ENCODE measurements at places on chromosomes 1 and 21. TPM values are rescaled to one million over a fixed set of nuclear protein-coding genes. Genes with fewer than 3 reads are reported as not detected.
A peak's percentile ranks its signal among the peaks of the same experiment; 100 is the strongest.

Gene ZNF697
- 4.8 TPM for total RNA-seq

Gene ADAM30
- not detected for total RNA-seq

Gene NUAK2
- 3.7 TPM for total RNA-seq

Gene CAPN9
- not detected for total RNA-seq

Gene TMEM82
- not detected for total RNA-seq

DNA sequence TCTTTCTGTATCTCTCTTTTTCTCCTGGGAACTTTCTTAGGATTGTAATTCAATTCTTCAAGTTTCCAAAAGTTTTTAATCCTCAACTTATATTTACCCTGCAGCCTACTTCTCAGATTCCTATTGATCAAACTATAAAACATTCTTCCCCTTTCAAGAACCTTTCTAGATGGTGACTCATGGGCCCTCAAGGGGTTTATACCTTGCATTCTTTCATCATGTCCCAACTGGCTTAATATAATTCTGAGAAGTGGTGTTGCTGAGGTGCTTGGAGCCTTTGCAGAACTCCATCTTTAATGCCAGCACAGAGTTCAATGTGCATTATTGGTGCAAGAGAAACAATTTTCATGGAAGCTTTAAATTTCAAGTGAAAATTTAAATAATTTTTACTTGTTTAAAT is 273.4 kb downstream of the VAV3 start:
- peak; percentile 38 for DNase-seq

DNA sequence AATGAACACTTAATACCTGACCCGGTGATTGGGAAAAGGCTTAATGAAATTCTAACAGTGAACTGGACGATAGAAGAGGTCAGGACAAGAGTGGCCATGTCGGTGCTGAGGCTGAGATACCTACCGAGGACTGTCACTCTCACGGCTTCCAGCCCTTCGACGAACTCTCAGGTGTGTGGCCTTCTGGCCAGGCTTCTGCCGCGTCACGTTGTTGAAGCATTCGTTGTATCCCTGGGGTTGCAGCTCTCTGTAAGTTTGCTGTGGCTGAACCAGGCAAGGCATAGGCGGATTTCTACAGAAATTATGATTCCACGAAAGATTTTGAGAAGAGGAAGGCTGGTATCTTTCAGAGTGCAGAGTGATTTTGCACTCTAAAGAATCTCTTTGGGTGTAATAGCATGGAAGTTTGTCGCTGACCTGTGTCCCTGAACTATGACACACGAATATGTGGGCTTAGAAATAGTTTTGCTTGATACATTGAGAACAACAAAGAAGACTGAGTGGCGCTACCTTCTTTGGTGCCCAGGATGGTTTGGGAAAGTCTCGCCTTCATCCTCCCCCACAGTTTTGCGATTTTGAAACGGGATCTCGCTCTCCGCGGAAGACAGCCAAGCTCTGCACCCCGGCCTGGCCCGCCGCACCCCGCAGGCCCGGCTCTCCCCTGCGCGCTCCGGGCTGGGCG is 403 bp upstream of the EPHX4 start:
- DNase-seq = no peak

DNA sequence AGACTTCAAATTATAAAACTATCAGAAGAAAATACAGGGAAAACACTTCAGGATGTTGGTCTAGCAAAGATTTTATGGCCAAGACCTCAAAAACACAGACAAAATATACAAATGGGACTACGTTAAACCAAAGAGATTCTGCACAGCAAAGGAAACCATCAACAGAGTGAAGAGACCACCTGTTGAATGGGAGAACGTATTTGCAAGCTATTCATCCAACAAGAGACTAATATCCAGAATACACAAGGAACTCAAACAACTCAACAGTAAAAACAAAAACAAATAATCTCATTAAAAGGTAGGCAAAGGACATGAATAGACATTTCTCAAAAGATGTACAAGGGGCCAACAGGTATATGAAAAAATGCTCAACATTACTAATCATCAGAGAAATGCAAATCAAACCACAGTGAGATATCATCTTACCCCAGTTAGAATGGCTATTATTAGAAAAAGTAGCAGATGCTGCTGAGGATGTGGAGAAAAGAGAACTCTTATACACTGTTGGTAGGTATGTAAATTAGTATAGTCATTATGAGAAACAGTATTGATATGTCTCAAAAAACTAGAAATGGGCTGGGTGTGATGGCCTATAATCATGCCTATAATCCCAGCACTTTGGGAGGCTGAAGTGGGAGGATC is 112.6 kb downstream of the LRIG2 start:
- DNase-seq = no peak

GRCh38 chr1:185309566-185309965 is 7.5 kb downstream of the IVNS1ABP start:
- no peak for DNase-seq

DNA sequence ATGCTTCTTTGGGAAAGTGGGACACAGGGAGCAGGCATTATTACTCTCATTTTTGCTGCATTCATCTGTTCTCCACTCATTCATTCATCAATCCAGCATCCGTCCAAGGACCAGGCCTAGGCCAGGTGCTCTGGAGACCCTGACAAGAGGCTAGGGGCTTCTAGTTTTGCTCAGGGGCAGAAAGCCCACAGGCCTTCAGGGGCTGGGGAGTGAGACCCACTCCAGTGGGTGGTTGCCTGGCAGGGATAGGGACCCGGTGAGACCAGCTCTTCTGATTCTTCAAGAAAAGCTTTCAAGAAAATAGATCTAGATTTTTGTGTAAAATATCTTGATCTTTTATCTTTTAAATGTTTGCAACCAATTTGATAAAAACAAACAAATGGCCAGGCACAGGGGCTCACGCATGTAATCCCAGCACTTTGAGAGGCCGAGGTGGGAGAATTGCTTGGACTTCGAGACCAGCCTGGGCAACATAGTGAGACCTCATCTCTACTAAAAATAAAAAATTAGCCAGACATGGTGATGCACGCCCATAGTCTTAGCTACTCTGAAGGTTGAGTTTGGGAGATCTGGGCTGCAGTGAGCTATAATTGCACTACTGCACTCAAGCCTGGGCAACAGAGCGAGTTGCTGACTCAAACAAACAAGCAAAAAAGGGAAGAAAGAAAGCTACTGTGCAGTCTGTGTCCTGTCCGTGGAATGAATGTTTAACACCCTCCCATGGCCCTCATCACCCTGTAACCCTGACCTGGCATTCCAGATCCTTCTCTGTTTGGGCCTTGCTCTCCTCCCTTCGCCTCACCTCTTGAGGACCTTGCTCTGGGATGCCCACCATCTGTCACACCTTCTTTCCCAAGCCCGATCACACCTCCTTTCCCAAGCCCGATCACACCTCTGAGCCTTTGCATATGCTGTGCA is 17.3 kb upstream of the LRP8 start:
- no peak for DNase-seq

- DNase-seq = no peak
Measured at GRCh38 chr1:84073266-84073665, 70.8 kb upstream of the PRKACB start.

DNA sequence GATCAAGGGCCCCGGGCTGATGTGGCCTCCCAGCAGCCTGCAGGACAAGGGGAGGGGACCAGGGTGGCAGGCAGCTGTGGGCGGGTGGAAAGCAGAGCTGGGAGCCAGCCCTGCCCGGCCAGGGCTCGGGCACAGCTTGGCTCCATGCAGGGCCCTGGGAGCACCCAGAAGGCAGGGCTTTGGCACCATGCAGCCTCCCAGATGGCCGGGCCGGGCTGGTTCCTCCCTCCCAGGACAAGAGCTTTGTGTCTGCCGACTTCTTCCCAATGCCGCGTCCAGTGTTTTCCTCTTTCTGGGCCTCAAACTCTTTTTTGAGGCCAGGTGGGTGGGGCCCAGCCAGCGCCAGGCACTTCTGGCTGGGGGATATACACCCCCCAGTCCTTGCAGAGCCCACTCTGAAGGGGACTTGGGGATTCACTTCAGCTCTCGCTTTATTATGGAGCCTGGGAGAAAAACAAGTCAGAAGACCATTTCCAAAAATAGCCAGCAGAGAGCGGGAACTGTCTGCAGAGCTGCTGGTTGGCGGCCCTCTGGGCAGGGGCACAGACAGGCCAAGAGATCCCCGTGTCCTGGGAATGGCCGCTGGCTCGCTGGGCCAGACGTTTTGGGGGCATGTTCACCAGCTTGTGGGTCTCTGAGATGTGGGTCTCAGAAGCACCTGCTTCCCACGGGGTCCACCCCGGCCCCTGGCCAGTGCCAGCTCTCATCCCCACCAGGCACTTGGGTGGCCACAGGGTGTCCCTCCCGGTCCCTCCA is 103.8 kb upstream of the ARHGEF16 start:
- DNase-seq = no peak
